ENCODE measurements at places on chromosomes 11 and 22.

DNA sequence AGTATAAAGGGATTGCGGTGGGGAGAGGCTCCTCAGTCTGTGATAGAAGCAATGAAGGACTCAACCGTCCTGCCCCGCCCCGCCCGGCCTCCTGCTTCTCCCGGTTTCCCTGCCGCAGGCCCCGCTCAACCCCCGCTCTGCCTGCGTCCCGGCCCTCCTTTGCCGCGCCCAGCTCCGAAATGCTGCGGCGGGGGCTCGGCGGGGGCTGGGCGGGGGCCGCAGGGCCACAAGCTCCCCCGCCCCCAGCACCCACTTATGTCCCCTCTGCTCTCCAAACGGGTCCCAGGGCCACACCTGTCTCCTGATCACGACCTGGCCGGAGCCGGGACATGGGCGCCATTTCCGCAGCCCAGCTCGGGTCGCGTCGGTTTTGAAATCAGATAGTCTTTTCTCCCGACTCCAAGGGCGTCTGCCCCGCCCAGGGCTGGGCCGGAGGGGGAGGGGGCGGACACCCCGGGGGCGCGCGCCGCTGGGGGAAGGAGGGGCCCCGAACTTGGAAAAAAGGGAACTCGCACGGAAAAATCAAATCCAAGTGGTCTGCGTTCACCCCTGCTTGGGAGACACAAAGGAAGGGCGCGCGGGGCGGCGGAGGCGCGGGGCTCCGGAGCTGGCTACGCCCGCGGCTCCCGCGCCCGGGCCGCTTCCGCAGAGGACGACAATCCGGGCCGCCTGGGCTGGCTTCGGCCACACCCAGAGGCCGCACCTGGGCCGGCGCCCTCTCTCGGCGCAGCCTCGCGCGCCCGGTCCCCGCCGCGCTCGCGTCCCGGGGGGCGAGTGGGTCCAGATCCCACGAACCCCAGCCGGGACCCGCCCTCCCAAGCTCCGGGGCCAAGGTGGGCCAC lies 70.6 kb upstream of the EP300 start:
- peak; percentile 42 for DNase-seq

DNA sequence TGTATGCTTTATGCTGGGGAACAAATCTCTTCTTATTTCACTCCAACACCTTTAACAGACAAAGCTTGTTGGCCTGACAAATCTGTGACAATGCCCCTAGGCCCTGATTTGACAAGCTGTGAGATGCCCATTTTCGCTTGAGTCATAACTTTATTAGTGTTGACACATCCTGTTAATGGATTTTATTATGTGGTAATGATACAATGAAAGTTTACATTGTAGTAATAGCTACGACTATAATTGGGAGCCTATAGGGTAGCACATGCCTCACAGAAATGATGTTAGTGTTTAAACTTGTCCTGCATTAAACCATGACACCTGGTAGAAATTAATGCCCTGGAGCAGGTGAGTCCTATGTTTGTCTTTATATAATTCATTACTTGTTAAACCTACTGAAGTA lies 3.3 kb upstream of the MMP10 start:
- DNase-seq = no peak

- no peak for DNase-seq
These were observed 11.2 kb downstream of the KREMEN1 start for GRCh38 chr22:29083933-29084591.

- no peak for DNase-seq
These were observed 2.2 kb upstream of the MRGPRG start for GRCh38 chr11:3220521-3221407.

GRCh38 chr22:23094695-23095681 lies 24.7 kb downstream of the GNAZ start:
- DNase-seq = no peak

DNA sequence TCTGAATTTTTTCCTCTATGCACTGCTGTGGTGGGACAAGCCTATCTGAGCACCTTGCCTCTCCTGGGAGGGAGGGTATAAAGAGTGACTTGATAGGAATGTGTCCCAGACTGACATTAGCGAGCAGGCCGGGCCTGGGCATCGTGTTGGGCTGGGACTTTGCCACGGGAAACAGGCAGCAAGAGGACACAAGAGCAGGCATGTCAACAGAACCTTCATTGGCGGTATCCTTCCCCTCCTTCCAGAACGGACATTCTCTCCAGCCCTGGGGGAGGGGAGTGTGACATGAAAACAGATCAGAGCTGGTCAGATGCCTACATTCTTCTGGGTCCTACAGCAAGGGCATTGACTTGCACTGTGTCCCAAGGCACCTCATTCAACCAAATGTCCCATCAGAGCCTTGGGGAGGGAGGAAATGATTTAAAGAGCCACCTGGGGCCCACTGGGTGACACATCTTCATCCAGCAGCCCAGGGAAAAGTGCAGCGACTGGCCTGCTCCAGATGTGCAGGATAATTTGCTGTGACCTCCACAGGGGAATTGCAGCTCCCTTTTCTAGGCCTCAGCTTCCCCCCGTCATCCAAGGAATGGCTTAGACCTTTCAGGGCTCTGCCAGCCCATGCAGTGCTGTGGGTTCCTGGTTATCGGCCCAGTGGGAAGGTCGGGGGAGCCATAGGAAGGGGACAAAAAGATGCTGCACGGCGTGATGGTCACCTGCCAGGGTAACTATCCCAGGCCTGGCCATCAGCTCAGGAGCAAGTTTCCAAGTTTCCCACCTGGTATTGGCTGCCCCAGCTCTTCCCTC lies 21.8 kb upstream of the UVRAG start:
- no peak for DNase-seq

GRCh38 chr22:27088026-27088425 lies 430.6 kb downstream of the MIAT start:
- no peak for DNase-seq

GRCh38 chr22:49092716-49093115 lies 735.0 kb downstream of the BRD1 start:
- no peak for DNase-seq

DNA sequence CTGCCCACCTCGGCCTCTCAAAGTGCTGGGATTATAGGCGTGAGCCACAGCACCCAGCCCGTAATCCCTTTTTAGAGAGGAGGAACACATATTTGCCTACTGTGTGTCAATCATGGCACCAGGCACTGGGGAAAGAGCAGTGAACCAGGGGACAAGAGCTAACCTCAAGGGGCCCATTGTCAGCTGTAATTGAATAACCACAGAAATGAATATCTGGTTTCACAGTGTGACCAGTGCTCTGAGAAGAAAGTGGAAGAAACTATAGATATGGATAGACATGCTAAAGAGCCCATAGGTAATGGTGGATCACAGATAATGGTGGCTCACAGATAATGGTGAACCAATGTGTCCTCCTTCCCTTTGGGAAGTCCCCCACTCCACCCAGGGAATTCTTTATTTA lies 8.6 kb upstream of the KCTD14 start:
- no peak for DNase-seq

GRCh38 chr11:78363024-78363619 lies 54.5 kb downstream of the GAB2 start:
- DNase-seq = peak; percentile 9

DNA sequence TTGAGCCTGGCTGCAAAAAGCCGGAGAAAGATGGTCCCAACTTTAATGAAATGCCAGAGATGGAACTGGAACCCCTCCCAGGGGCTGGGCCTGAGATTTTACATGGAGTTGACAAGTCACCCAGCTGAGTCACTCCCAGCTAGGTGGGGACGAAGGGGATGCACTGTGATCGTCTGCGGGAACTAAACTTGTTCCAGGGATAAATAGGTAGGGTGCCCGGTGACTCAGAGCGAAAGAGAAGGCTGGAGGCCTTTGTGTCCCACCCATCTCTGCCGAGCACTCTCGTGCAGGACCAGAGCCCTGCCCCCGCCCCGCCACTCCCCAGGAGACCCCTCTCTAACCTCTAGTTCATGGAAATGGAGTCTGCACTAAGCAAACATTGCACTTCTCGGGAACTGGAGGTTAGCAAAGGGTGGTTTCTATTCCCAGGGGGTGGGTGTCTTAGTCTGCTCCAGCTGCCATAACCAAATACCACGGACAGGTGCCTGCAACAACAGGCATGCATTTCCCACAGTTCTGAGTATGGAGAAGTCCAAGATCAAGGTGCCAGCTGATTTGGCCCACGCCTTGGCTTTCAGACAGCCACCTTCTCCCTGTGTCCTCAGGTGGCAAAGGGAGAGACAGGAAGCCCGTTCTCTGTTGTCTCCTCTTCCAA lies 60.7 kb upstream of the FADD start:
- no peak for DNase-seq

GRCh38 chr11:107549954-107550285 lies 15.6 kb downstream of the ALKBH8 start:
- DNase-seq = no peak

GRCh38 chr11:3738723-3739122 lies 58.6 kb downstream of the NUP98 start:
- no peak for DNase-seq

DNA sequence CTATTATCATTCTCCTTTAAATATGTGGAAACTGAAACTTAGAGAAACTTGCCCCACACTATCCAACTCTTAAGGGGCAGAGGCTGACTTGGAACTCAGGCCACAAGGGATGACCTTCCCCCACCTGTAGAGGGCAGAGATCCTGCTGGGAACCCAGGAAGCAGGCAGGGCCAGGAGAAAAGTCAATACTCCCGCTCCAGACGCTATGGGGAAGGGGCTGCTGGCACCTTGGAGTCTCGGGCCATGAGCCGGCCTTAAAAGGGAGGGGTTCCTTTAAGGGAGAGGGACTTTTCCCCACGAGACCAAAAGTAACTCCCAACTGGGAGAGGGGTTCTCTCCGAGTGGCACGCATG lies 620 bp upstream of the ANO5 start:
- DNase-seq = no peak

- DNase-seq = peak; percentile 19
These were observed 39.1 kb upstream of the CREB3L1 start for GRCh38 chr11:46238078-46238966.

DNA sequence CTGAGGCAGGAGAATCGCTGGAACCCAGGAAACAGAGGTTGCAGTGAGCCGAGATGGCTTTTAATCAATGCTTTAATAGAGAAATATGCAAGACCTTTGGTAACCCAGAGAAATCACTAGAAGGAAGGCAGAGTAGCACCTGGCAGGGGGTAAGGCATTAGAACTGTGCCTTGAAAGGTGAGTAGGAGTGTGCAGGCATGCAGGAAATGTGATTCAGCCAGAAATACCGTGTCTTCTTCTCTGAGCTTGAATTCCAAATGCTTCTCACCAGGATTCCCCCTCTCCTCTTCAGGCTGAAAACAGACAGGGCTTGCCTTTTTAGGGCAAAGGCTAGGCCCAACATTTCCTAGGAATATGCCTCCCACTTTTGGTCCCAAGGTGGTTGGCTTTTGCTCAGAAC lies 51.0 kb downstream of the OR4D9 start:
- no peak for DNase-seq

DNA sequence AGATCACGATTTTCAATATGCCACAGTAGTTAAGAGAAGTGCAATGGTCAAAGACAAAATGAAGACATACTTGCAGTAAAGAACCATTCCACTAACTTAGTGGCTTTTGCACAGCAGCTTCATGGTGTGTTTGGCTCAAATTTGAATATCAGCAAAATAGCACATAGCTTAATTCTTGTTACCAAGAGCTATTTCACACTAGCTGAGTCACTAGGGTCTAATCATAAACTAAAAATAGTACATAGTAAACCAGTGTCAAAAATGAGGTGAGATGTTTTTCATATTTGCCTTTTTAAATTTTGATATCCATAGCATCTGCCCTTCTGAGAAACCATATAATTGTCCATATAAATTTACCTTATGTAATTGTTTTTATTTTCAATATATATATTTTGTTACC lies 325.0 kb upstream of the LUZP2 start:
- no peak for DNase-seq

- no peak for DNase-seq
These were observed 139.2 kb downstream of the WNT11 start for GRCh38 chr11:76067099-76067498.

GRCh38 chr11:118841469-118842242 lies 42.0 kb upstream of the CXCR5 start:
- DNase-seq = peak; percentile 62

DNA sequence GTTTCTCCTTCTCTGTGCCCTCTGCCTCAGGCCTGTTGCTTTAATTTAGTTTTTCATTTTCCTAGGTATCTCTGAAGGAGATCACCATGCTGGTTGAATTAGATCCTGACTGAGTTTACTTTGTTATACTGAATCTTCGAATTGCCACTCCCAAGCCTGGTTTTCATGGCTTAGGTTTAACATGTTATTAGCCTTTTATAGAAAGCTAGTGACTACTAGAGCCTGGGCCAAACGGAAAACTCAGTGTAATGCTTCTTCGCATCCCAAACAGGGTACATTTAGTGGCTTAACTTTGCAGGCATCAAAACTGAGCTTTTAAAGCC lies 3.6 kb downstream of the CRKL start:
- no peak for DNase-seq

- no peak for DNase-seq
These were observed 16.2 kb downstream of the TBCEL start for GRCh38 chr11:121039971-121040613.

- DNase-seq = no peak
These were observed 23.3 kb upstream of the FAR1 start for GRCh38 chr11:13644997-13645687.

DNA sequence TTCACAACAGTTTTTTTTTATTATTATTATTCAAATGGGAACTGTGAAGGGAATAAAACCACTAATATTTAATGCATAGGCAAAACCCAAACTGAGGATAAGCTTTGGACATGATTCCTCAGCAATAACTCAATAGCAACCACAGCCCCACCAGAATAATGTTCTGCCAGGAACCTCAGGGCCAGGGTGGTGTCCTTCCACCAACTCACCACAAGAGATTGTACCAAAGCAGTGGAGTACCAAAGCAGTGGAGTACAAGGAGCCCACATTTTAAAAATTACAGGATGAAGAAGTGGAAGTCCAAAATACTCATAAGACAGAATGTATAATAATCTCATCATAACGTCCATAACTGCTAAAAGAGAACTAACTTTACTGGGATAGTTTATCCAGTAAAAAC lies 32.5 kb upstream of the FZD4 start:
- no peak for DNase-seq

GRCh38 chr11:103964390-103964789 lies 72.0 kb upstream of the DDI1 start:
- DNase-seq = no peak

GRCh38 chr11:2272946-2273280 lies 2.5 kb upstream of the ASCL2 start:
- no peak for DNase-seq
